ENCODE measurements at places on chromosomes 7 and 10.

- no peak for DNase-seq
Observed at GRCh38 chr7:87231711-87232110, 12.2 kb upstream of the TMEM243 start.

DNA sequence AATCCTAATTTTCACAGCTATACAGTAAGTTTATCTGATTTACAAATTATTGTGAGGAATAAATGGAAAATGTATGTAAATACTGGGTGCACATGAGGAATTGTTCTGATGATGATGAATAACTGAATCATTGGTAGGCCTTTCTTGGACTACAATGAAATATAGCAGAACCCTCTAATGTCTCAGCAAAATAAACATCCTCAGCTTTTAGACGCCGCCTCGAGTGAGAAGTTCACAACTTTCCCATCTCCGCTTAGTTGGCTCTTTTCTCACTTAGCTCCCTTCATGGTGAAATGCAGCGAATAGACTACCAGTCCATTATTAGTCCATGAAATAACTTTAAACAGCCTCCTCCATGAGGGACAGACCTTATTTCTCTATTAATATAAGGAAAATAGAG lies 182.3 kb downstream of the BICC1 start:
- DNase-seq: no peak

DNA sequence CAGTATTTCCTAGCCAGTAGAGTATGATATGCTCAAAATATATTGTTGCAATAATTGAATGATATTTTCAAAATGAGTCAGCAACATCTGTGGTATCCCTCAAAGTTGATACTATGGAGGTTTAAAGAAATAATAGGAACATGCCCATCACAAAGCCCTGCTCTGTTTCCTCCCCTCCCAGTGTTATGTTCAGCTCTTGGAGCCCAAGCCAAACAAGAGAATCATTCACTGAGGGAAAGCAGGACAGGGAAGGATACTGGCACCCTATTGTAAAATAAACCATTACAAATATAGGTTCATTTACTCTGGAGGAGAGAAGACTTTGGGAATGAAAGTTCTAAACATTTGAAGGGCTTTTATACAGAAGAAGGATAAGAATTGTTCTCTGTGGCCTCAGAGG lies 37.6 kb downstream of the SORCS3 start:
- no peak for DNase-seq

DNA sequence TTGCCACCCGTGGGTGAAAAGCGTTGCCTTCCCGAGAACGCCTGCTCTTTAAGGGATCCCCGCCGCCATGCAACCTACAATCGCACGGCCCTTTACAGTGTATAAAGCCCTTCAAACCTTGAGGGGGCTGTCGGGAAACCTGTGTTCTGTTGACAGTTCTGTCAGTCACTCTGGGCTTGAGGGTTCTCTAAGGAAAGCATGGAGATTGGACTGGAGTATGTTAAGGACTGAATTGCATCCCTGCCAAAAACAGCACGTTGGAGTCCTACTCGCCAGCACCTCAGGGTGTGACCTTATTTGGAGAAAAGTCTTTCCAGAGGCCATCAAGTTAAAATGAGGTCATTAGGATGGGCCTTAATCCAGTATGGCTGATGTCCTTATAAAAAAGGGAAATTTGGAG lies 70.6 kb downstream of the PFKFB3 start:
- no peak for DNase-seq

DNA sequence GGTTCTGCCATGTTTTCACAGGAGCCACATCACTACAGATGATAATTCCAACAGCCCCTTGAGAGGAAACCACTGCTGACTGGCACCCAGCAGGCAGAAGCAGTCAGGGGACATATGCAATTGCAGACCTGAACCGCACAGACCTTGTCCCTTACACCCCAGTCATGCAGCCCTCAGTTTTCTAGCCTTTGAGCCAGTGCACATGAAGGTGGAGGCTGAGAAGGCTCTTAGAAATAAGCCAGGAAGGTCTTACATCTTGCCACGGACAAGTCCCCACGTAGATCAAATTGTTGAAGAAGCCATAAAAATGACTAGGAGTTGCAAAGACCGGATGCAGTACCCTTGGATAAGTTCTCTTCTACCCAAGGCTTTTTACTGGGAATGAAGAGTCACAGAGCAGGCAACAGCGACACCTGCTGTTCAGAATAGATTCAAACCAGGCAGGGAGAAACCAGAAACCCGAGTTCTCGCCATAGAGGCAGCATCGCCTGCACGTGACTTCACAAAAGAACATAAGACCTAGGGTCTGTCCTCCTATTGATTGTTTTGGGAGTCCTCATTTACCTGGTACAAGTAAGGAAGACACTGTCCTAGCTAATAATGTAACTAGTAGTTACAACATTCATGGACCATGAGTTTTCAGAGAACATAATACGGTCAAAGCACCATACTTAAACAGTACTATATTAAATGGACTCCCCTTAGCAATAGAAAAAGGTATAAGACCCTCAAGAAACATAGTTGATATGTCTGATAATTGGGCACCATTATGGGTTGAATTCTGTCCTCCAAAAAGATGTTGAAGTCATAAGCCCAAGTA lies 11.1 kb downstream of the STEAP1B start:
- DNase-seq: peak; percentile 65

DNA sequence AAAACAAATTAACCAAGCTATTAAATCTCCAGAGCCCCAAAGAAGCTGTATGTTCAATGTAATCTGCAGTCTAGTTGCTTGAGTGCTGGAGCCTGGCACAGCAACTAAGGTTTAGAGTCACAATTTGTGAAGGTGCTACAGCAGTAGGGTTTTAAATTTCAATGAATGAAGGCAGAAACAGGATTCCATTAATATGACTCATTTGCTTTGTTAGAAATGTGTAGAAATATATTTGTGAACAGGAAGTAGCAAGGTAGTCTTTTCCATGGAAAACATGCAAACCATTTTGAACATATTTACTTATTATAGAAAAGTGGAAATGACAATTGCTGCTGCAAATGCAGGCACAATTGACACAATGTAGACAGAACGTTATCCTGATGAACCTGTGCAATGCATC lies 149.0 kb upstream of the STEAP4 start:
- DNase-seq: no peak

DNA sequence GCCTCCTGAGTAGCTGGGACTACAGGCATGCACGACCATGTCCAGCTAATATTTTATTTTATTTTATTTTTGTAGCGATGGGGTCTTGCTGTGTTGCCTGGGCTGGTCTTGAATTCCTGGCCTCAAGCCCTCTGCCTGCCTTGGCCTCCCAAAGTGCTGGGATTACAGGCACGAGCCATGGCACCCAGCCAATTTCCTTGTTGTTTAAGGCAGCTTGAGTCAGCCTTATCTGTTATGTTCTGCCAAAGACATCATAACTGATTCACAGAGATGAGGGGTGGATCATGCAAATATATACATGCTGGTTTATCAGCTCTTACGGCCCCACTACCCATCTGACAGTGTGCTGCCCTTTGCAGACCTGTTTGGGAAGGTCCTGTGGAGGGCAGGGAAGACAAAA lies 826.7 kb downstream of the TYW1 start:
- DNase-seq: no peak

DNA sequence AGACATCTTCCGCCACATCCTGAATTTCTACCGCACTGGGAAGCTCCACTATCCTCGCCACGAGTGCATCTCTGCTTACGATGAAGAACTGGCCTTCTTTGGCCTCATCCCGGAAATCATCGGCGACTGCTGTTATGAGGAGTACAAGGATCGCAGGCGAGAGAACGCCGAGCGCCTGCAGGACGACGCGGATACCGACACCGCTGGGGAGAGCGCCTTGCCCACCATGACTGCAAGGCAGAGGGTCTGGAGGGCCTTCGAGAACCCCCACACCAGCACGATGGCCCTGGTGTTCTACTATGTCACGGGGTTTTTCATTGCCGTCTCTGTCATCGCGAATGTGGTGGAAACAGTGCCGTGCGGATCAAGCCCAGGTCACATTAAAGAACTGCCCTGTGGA lies 1.9 kb downstream of the KCND2 start:
- no peak for DNase-seq

DNA sequence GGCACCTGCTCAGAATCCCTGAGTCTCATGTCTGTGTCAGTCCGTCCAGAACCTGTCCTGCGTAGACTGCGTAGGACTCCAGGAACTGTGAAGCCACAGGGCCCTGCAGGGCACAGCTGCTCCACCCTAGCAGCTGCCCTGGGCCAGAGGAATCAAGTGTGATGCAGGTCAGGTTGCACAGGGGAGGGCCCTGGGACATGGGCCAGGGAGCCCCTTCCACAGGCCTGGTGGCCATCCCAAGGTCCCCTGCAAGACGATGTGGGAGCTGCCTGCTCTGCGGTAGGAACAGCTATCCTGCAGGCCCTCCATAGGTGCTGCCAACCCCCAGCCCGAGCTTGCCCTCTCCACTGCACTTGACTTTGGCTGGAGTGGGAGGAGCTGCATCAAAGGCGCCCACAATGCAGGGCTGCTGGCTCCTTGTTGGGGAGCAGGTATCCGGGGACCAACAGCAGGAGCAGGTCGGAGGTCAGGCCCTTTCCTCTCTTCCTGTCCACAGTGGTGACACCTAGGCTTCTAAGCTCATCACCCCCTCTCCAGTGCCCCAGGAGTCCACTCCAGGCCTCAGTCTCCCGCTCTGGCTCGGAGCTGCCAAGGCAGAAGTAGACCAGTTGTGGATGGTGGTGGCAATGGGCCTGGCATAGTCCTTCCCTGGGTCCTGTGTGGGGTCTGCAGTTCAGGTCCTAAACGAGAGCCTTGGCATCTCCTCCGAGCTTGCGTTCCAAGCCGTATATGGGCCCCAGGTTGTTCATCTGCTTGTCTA lies 149.1 kb downstream of the MAPK8 start:
- DNase-seq: no peak

Measured in psoas muscle (tissue), 8 donors.